ENCODE measurements at places on chromosomes 12 and 14. TPM values are rescaled to one million over a fixed set of nuclear protein-coding genes. Genes with fewer than 3 reads are reported as not detected.

The PABPN1 gene
- total RNA-seq: 60.3 TPM

The P2RX7 gene
- total RNA-seq: 0.54 TPM

The NID2 gene
- total RNA-seq: 66.6 TPM

The IL23A gene
- total RNA-seq: not detected

The C12orf60 gene
- 2.3 TPM for total RNA-seq

The OAS1 gene
- total RNA-seq: not detected

The KRT3 gene
- total RNA-seq: not detected

The TAS2R8 gene
- total RNA-seq: not detected

The TMEM132C gene
- total RNA-seq: not detected

The DEPDC4 gene
- total RNA-seq: 0.13 TPM

The GDF3 gene
- total RNA-seq: not detected

The SIVA1 gene
- total RNA-seq: 174 TPM

The PPP4R4 gene
- 0.22 TPM for total RNA-seq

The PRPF40B gene
- total RNA-seq: 10.2 TPM

The C1QL4 gene
- total RNA-seq: not detected

The ASIC1 gene
- total RNA-seq: 0.13 TPM

The SPIC gene
- total RNA-seq: not detected

The IFI27 gene
- total RNA-seq: not detected

The ATXN7L3B gene
- 25.2 TPM for total RNA-seq

The PKP2 gene
- 0.13 TPM for total RNA-seq

The HIP1R gene
- 16.4 TPM for total RNA-seq

The CFAP54 gene
- 2.0 TPM for total RNA-seq

The LBHD2 gene
- total RNA-seq: not detected

The TBX3 gene
- 25.1 TPM for total RNA-seq

The FOXA1 gene
- total RNA-seq: not detected

The ZC3H14 gene
- total RNA-seq: 70.1 TPM

The TSHR gene
- not detected for total RNA-seq

The BMP4 gene
- total RNA-seq: not detected

The ALX1 gene
- not detected for total RNA-seq

The KRT83 gene
- total RNA-seq: not detected

The FGFR1OP2 gene
- total RNA-seq: 37.2 TPM

The DLGAP5 gene
- 11.0 TPM for total RNA-seq

The PTPRR gene
- 0.25 TPM for total RNA-seq

The CLMN gene
- 0.76 TPM for total RNA-seq

The SLC25A47 gene
- total RNA-seq: not detected

The PYM1 gene
- total RNA-seq: 25.9 TPM

The HSP90B1 gene
- 555 TPM for total RNA-seq

The ESR2 gene
- not detected for total RNA-seq

The DCTN2 gene
- 158 TPM for total RNA-seq

The LRRK2 gene
- 7.0 TPM for total RNA-seq

The SERPINA10 gene
- not detected for total RNA-seq

The ALDH2 gene
- total RNA-seq: 22.3 TPM

The OVCH1 gene
- total RNA-seq: 0.13 TPM

The MIP gene
- total RNA-seq: not detected

The CLEC9A gene
- not detected for total RNA-seq

The NRL gene
- not detected for total RNA-seq

The RPL10L gene
- total RNA-seq: not detected

Data from GM23248 (cell line).